ENCODE measurements at places on chromosomes 7 and 10.

DNA sequence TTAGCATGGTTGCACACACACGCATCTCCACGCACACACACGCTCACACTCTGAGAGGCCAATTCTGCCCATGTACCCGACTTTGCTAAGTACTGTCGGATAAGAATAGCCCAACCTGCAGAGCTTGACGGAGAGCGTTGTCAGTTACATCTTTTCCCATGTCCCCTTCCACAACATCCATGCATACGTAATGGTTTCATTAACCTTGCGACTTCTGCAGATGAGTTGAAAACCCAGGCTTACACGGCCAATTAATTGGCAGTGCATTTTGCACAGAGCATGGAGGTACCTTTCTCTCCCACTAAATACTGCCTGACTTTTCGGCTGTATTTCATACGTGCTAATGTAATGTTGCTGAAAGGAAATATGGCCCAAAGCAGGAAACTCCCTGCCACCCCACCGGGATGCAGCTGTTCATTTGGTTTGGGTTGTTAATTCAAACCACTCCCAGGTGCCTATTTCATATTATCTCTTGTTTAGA lies 291.2 kb upstream of the HABP2 start:
- no peak for DNase-seq

DNA sequence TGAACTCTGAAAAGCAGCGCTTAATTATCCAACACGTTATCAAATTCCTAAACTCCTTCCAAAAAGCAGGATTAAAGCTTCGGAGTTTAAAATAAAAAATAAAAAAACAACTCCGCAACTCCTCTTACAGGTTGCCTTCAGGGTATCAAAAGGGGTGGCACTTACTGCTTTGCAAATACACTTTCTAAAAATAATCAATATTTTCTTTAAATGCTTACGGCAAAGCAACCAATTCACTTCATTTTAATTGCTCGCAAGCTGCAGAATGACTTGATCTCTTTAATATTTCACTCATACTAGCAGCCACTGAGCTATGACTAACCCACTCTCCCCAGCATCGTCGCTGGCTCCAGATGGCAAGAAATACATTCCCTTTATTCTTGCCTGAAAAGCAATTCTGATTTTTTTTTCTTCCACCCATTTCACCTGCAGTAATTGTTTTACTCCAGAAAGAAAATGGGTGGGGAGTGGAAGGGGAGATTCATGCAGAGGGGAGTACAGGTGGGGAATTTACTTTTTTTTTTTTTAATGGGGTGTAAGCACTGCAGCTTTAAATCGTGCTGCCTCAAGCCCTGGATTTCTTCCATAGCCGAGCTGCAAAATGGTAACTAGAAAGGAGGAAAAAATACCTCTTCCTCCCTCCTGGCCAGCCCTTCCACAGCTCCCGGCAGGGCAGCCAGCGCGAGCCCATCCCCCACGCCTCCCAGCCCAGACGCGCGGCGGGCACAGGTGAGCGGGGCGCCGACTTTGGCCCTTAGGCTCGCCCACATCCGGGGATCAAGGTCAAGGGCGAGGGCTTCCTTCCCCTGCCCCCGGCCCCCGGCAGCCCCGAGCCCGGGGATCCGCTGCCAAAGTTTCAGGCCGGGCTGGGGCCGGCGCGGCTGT lies 54.2 kb upstream of the FHIP2A start:
- DNase-seq, result no peak

- DNase-seq, result peak; percentile 28
These were observed 62.3 kb upstream of the LBX1 start for GRCh38 chr10:101291331-101292193.

- no peak for DNase-seq
These were observed 41.0 kb upstream of the CHST15 start for GRCh38 chr10:124134251-124134893.

GRCh38 chr7:124497176-124497575 lies 268.4 kb downstream of the GPR37 start:
- DNase-seq, result no peak

DNA sequence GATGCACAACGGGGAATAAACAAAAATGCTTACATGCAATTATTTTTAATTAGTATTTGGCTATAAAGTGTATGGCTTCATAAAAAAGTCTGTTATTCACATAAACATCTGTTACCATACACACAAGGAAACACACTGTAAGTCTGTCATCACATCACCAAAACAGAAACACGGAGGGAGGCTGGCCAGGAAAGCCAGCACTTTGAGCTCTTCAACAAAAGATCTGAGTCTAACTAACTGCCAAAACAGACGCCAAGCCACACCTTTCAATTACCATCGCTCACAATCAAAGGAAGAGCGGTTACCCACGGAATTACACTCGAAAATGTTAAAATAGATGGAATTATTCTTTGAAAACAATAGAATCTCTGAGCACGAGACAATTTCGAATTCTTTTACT lies 49.2 kb upstream of the MGMT start:
- no peak for DNase-seq

DNA sequence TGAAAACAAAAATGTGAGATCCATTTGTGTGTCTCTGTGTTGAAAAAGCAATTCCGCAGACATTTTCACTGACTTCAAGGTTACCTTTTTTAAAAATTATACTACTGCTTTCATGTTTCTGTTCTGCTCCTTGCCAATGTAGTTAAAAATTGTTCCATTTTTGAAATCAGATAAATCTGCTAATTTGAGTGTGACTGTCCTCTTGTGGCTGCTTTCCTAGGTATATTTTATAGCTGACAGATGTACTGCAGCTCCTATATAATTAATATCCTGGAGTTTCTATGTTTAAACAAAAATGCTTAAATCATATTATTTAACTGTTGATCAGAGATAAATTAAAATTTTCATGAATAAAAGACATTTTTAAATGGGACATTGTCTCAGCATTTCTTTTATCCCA lies 177.6 kb upstream of the LRRTM3 start:
- no peak for DNase-seq

All from T-helper 1 cell (primary cell).